NCI-H1417 treated with DMSO at 0.1 percent for 48 hours (cell line): ENCODE measurements at places on chromosomes 1 and 21.

DNA sequence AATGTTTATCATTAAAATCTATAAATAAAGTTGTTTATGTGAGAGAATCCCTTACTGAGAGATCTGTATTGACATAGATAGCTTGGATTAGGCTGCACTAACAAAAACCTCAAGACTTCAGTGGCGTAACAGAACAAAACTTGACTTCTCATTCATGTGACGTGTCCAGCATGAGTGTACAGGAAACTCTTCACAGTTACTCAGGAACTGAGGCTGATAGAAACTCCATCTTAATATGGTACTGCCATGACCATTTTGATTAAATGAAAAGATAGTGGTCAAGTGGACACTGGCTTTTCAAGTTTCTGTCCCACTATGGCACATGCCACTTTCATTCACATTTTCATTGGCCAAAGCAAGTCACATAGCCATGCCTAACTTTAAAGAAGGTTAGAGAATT is 3.7 kb downstream of the ST3GAL3 start:
- DNase-seq: no peak

GRCh38 chr1:60731321-60731720 is 351.0 kb upstream of the NFIA start:
- no peak for DNase-seq

DNA sequence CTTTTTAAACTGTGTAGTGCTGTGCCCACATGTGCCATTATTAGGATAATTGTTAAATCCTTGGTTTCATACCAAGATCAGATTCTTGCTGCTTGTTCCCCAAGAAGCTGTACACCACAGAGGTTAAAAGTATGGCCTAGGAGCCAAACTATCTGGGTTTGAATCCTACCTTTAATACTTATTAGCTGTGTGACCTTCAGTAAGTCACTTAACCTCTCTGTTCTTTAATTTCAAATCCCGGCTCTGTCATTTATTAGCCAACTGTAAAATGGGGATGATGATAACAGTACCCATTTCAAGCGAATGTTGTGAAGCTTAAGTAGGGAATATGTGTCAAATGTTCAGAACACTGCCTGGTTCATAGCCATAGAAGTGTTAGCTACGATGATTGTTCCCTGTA is 32.6 kb downstream of the NKAIN1 start:
- no peak for DNase-seq

GRCh38 chr1:11836955-11837766 is 10.4 kb downstream of the NPPA start:
- DNase-seq: no peak

GRCh38 chr21:45975020-45975666 is 6.4 kb upstream of the COL6A1 start:
- DNase-seq: no peak

DNA sequence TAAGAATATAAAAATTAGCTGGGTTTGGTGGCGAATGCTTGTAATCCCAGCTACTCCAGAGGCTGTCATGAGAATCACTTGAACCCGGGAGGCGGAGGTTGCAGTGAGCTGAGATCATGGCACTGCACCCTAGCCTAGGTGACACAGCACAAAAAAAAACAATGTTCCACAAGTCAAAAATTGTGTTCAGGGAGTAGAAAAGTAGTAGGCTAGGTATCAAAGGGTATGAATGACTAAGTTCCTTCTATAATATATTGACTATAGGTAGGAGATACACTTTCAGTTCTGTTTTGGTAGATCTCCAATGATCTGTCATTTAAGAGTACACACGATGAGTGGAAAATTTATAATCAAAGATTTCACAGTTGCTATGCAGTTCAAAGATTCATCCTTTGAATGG is 16.7 kb downstream of the USP48 start:
- no peak for DNase-seq

DNA sequence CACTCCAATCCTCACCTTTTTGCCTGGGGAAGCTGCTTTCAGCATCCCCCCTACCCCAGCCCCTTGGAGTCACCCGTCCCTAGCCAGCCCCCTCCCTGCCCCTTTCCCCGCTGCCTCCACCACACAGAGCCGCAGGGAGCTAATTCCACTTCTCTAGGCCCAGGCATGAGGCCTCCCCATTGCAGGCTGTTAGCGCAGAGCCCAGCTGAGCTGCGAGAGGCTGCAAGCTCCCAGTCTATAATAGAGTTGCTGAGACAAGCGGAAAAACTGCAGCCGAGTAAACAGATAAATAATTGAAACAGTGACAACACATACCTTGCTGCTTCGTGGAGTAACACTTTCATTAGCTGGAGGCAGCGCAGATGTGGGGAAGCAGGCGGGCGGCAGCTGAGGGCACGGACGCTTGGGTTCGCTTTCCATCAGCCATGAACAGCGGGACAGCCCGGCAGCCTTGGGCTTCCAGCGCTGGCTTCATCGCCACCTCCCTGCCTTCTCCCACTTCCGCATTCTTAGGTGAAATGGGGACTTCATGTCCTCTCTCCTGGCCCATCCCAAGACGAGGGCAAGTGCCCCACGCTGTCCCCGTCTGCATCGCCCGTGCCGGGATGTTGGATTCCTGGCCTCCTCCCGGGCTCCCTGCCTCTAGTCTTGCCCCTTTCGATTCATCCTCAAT is 183.3 kb downstream of the IGSF21 start:
- DNase-seq: no peak

DNA sequence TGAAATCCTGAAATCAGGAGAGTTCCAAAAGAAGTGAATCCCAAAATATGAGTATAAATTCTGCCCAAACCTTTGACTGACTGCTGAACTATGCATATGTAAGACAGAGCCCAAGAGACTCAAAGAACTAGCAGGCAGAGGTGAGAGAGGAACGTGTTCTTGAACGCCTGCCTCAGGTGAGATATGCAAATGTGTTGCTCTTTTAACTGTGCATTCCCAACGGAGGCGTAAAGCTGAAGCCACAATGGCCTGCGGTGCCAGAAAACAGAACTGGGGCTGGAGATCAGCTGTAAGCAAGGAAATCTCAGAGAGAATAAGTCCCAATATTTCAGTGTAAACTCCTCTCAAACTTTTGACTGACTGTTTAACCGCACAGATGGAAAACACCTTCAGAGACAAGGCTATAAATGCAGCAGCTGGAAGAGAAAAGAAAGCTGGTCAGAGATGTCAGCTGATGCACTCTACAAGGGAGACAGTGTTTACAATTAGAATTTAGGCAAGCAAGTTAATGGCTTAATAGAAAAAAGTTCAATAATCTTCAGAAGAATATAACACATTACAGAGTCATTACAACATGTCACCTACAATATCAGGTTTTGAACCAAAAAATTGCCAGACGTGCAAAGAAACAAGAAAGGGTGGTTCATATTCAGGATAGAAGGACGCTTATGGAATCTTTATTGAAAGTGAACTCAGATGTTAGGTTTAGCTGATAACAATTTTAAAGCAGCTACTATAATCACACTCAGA is 43.0 kb upstream of the TRIM67 start:
- no peak for DNase-seq

- DNase-seq: no peak
These were observed 29.5 kb downstream of the RAP1GAP start for GRCh38 chr1:21639594-21640041.

DNA sequence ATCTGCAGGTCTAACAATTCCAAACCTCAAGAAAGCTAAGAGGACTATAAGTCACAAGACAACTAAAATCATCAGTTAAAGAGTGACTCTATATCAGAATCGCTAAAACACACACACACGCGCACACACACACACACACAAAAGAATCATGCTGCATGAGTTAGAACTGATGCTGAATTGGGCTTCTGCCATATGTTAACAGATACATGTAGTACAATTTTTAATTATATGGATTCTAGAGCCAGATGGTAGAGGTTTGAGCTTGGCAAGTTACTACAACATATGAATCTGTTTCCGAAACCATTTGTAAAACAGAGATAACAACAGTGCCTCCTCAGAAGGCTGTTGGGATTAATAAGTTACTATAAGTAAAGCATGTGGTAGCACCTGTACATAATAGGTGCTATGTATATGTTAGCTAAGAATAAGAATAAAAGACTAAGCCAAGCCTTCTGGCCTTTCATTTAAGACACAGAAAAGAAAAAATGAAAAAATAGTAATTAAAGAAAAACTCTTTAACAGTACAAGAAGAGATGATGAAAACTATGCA is 17.9 kb downstream of the EPRS1 start:
- DNase-seq: no peak

GRCh38 chr1:180640531-180640949 is 8.7 kb downstream of the XPR1 start:
- DNase-seq: no peak

DNA sequence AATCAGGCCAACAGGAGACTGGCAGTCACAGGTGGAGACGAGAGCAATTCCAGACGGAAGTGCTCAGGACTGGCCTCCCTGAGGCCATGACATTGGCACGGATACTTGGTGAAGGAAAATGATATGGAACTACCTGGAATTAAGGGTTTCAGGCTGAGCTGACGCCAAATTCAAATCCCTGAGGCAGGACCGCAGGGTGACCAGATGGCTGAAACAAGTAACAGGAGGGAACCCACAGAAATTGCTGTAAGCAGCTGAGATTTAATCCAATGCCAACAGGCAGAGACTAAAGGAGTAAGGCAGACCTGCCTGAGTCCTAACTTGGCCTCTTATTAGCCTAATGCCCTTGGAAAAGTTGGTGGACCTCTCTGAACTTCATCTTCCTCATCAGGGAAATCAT is 76.2 kb downstream of the ERG start:
- no peak for DNase-seq

DNA sequence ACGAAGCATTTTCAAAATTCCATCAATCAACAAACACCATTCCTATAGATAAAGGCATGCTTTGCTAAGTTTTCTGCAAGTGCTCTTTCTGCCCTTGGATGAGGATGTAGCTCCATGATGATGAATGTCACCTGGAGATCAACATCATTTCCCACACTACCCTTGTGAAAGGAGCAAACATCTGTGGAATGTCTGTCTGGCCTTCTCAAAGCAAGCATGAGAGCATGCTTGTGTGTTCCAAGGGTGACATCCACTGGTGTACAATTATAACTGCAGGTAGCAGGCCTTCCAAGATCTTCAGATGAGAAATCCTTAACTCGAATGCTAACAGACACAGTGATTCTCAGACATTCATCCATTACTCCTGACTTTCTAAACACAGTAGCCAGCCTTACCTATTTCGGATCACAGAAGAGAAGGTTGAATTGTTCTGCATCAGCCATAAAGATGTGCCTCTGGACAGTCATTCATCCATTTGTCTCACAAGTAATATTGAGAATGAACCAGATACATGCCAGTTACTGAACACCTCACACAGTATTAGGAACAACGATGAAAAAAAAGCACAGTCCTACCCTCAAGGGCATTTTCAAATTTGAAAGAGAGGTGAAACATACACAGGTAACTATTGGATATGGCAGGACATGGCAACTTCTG is 162.4 kb downstream of the TPR start:
- DNase-seq: peak; percentile 25

- no peak for DNase-seq
These were observed 25.8 kb downstream of the IL6R start for GRCh38 chr1:154430903-154431302.

- no peak for DNase-seq
These were observed 9.2 kb upstream of the H6PD start for GRCh38 chr1:9225411-9225785.

GRCh38 chr1:11070876-11071275 is 11.1 kb upstream of the SRM start:
- no peak for DNase-seq

DNA sequence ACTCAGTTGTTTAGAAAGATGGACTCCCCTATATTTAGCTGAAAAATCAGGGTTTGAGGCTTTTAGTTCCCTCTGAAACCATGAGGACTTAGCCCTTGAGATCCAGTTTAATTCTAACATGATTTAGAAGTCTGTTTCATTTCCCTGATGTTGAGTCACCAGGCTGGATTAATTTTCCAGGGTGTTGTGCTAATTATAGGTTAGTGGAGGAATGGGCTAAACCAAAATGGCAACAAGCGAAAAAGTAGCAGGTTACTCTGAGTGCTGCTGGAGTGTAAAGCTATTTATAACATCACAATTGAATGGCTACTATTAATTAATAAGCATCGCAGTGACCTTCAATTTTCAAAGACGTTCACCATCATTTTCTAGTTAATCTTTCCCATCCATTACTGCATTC is 15.5 kb upstream of the USP24 start:
- no peak for DNase-seq

DNA sequence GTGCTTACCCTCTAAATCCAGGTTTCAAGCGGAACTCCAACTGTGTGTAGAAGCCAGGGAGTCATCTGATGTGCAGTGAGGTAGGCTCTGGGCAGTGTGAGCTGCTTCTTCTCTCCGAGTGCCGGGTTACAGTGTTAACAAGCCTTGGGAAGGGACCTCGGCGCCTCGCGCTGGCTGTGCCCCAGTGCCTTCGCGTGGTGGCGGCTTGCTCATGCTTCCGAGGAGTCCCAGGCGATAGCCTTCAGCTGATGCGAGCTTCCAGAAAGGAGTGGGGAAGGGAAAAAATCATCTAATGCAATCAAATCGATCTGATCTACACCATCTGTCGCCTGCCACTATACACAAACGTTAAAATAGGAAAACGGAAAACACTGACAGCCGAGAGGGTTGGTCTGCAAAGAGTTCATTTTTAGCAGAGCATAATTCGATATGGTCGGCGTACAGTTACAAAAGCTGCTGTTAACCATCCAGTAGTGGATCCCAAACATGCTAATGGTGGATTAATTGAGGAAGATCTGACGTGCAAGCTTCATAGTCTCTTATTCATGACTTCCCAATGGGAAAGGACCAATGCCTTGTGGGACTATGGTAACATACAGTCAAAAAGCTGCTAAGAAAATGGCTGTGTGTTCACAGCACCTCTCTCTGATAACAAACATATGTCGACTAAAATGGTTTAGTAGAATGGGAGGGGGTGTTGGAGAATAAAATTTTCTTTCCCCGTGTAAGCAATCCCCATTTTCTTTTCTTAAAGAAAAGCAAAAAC is 128.7 kb upstream of the DPYD start:
- no peak for DNase-seq

DNA sequence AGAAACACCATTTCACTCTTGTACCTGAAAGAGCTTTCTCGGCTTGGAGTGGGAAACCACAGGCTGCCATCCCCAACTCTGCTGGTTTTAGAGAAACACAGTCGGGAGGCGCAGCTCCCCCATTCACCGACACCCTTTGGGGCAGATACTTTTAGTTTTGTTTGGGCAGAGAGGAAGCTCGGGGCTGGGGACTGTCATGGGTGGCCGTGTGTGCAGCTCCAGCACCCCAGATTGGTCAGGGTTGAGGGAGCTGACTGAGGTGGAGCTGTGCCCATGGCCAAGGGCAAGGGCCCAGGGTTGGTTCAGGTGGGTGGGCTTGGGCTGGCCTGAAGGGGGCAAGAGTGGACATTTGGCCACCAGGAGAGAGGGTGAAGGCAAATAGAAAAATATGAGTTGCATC is 163.1 kb downstream of the DYRK1A start:
- DNase-seq: no peak
